ENCODE measurements at places on chromosomes 6 and 20. TPM values are rescaled to one million over a fixed set of nuclear protein-coding genes. Genes with fewer than 3 reads are reported as not detected.

DNA sequence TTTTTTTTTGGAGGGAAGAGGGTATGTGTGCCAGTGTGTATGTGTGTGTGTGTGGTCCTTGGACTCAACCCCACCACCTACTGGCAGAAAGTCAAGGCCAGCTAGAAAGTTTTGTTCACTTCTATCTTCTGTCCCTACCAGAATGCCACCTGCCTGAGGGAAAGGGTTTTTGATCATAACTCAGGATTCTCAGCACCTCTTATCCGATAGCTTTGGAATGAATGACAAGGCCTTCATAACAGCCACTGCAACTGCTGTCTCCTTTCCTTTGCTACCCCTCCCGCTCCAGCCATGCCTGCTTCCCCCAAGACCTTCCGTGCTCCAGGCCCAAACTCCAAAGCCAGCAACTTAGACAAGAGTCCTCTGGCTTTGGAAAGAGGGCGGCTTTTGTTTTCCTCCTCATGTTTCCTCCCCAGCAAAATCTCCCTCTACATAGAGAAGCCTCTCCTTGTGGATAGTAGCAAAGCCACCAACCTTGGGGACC is 18.7 kb downstream of the BTN3A1 start:
- no peaks in the 10 kb centered on the region for H3K27me3 ChIP-seq
- H3K4me1 ChIP-seq, result peaks cover 9% of the 10 kb centered on the region
- no peak overlapping the region for H3K27ac ChIP-seq
- H3K4me3 ChIP-seq, result peak overlapping the region; percentile 75
- DNase-seq, result peak; percentile 13
- H3K36me3 ChIP-seq, result no peaks in the 10 kb centered on the region

DNA sequence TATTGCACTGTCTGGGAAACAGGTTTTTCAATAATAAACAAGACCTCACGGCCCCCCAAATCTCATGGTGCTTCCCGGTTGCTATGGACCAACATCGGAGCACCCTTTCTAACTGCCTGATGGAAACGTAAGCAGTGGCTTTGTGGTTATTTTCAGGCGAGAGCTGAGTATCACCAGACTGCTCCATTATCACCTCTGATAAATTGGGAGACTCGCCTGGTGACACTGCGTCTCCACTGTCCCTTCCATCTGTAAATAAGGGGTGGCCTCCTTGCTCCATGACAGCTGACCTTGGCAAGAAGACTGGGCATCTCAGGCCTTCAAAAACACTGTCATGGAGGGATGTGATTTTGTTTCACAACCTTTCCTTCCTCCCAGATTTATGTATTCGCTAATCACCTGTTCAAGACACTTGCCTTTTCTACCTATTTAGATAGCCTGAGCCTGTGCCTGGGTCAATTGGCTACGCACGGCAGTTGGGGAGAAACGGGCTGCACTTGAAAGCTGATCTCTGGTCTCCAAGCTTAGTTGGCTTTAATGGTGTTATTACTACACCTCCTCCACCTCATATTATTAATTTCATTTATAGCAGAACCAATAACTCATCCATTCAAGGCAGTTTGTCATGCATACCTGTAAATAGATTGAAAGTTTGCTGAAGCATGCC is 17.7 kb upstream of the CDH4 start:
- H3K4me3 ChIP-seq, result no peak overlapping the region
- DNase-seq, result no peak
- no peaks in the 10 kb centered on the region for H3K36me3 ChIP-seq
- no peaks in the 10 kb centered on the region for H3K4me1 ChIP-seq

Gene ZDHHC14
- 0.30 TPM for polyA plus RNA-seq

Gene NRN1
- polyA plus RNA-seq, result not detected

GRCh38 chr20:14488212-14488611 is 150.8 kb upstream of the FLRT3 start:
- no peak for DNase-seq
- no peaks in the 10 kb centered on the region for H3K4me1 ChIP-seq
- H3K4me3 ChIP-seq, result no peak overlapping the region
- no peaks in the 10 kb centered on the region for H3K27me3 ChIP-seq
- H3K36me3 ChIP-seq, result no peaks in the 10 kb centered on the region
- H3K27ac ChIP-seq, result no peak overlapping the region

Gene GMPR
- polyA plus RNA-seq, result 3.8 TPM

GRCh38 chr6:169450097-169450496 is 196.5 kb upstream of the THBS2 start:
- H3K4me1 ChIP-seq, result no peaks in the 10 kb centered on the region
- DNase-seq, result no peak
- no peak overlapping the region for H3K4me3 ChIP-seq
- H3K36me3 ChIP-seq, result no peaks in the 10 kb centered on the region

- H3K4me3 ChIP-seq, result no peak overlapping the region
- H3K36me3 ChIP-seq, result peaks cover 19% of the 10 kb centered on the region
- H3K4me1 ChIP-seq, result no peaks in the 10 kb centered on the region
Observed at GRCh38 chr6:161056451-161056850, 64.9 kb downstream of the MAP3K4 start.

- H3K4me1 ChIP-seq, result peaks cover 8% of the 10 kb centered on the region
- no peak overlapping the region for H3K4me3 ChIP-seq
- no peaks in the 10 kb centered on the region for H3K36me3 ChIP-seq
- H3K27me3 ChIP-seq, result no peaks in the 10 kb centered on the region
- no peak overlapping the region for H3K27ac ChIP-seq
- DNase-seq, result no peak
Observed at GRCh38 chr6:26486358-26486757, 13.7 kb upstream of the BTN1A1 start.
